ENCODE measurements at places on chromosomes 5 and 9. TPM values are rescaled to one million over a fixed set of nuclear protein-coding genes. Genes with fewer than 3 reads are reported as not detected.

CSF1R gene
- total RNA-seq: not detected

PCDHA7 gene
- not detected for total RNA-seq

DNAI1 gene
- not detected for total RNA-seq

POU5F2 gene
- 0.27 TPM for total RNA-seq

FAM78A gene
- total RNA-seq: 36.1 TPM

RASGEF1C gene
- not detected for total RNA-seq

GNAQ gene
- 22.4 TPM for total RNA-seq

LECT2 gene
- not detected for total RNA-seq

FSD1L gene
- total RNA-seq: 3.0 TPM

REXO4 gene
- 45.3 TPM for total RNA-seq

IFNK gene
- not detected for total RNA-seq

ANKH gene
- 84.6 TPM for total RNA-seq

PCDHAC1 gene
- not detected for total RNA-seq

LOX gene
- not detected for total RNA-seq

TPM2 gene
- 4.6 TPM for total RNA-seq

ELOVL7 gene
- 0.31 TPM for total RNA-seq

SMIM33 gene
- not detected for total RNA-seq

C9orf43 gene
- 0.99 TPM for total RNA-seq

TICAM2 gene
- 1.1 TPM for total RNA-seq

GNA14 gene
- not detected for total RNA-seq

C8G gene
- total RNA-seq: not detected

FGF1 gene
- total RNA-seq: not detected

GABBR2 gene
- not detected for total RNA-seq

CRB2 gene
- total RNA-seq: 0.06 TPM

CD180 gene
- total RNA-seq: 0.04 TPM

MFAP3 gene
- 14.1 TPM for total RNA-seq

PDZD2 gene
- total RNA-seq: not detected

PDE6A gene
- total RNA-seq: not detected

CDKN2A gene
- 1.5 TPM for total RNA-seq

KIAA1958 gene
- 8.8 TPM for total RNA-seq

KIF24 gene
- total RNA-seq: 6.5 TPM

TAF11L6 gene
- total RNA-seq: not detected

CD14 gene
- 0.42 TPM for total RNA-seq

SREK1IP1 gene
- 33.5 TPM for total RNA-seq

C9orf153 gene
- total RNA-seq: not detected

MOCS2 gene
- total RNA-seq: 27.0 TPM

CNTLN gene
- total RNA-seq: 0.68 TPM

RAD1 gene
- 55.8 TPM for total RNA-seq

PRR16 gene
- total RNA-seq: not detected

INIP gene
- 36.8 TPM for total RNA-seq

LCN1 gene
- total RNA-seq: not detected

HTR4 gene
- total RNA-seq: not detected

ETF1 gene
- total RNA-seq: 256 TPM

NDUFS6 gene
- total RNA-seq: 42.4 TPM

SLC6A19 gene
- total RNA-seq: not detected

PCDHGA9 gene
- total RNA-seq: not detected

ST8SIA4 gene
- 14.6 TPM for total RNA-seq

SPATA31E1 gene
- not detected for total RNA-seq

PCDHA5 gene
- not detected for total RNA-seq

OR1Q1 gene
- total RNA-seq: not detected

SLC34A3 gene
- not detected for total RNA-seq

CER1 gene
- not detected for total RNA-seq

SPARC gene
- 0.66 TPM for total RNA-seq

SREK1 gene
- total RNA-seq: 60.5 TPM

SEMA5A gene
- not detected for total RNA-seq

All from activated naive CD8-positive, alpha-beta T cell treated with anti-CD3 and anti-CD28 coated beads for 36 hours (primary cell).